ENCODE measurements at places on chromosomes 2 and 18.

DNA sequence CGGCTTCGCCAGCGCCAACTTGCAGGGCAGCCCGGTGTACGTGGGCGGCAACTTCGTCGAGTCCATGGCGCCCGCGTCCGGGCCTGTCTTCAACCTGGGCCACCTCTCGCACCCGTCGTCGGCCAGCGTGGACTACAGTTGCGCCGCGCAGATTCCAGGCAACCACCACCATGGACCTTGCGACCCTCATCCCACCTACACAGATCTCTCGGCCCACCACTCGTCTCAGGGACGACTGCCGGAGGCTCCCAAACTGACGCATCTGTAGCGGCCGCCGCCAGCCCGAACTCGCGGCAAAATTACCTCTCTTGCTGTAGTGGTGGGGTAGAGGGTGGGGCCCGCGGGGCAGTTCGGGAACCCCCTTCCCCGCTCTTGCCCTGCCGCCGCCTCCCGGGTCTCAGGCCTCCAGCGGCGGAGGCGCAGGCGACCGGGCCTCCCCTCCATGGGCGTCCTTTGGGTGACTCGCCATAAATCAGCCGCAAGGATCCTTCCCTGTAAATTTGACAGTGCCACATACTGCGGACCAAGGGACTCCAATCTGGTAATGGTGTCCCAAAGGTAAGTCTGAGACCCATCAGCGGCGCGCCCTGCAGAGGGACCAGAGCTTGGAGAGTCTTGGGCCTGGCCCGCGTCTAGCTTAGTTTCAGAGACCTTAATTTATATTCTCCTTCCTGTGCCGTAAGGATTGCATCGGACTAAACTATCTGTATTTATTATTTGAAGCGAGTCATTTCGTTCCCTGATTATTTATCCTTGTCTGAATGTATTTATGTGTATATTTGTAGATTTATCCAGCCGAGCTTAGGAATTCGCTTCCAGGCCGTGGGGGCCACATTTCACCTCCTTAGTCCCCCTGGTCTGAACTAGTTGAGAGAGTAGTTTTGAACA lies 15.1 kb downstream of the HOXD3 start:
- no peak for DNase-seq

GRCh38 chr2:16060125-16060935 lies 120.0 kb downstream of the MYCN start:
- DNase-seq = no peak

DNA sequence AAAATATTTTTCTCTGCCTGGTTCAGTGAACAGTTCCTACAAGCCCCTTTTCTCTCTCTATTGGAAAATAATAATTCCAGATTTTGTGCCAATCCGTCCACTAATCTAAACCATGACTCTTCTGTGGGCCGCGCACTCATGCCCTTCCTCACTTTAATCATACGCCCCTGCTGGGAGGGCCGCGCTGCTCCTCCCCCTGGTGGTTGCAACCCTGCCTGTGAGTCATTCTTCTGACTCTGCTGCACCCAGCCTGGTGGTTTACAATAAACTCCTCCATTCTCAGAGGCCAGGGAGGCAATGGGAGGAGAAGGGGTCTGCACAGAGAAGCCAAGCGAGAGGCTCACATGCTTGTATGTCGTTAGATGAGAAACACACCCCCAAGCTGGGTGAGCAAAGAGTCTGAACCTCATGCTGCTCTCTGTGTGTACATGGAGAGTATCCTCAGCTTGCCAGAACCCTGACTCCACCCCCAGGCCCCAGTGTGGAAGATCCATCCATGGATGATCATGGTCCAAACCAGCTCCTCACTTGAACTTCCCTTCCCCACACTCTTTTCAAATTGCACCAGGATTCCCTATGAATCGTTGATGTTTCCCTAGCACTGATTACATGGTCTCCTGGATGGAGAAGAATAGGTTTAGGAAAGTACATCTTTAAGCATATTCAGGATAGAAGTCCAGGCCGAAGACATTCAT lies 228.9 kb downstream of the ANKRD30B start:
- no peak for DNase-seq

DNA sequence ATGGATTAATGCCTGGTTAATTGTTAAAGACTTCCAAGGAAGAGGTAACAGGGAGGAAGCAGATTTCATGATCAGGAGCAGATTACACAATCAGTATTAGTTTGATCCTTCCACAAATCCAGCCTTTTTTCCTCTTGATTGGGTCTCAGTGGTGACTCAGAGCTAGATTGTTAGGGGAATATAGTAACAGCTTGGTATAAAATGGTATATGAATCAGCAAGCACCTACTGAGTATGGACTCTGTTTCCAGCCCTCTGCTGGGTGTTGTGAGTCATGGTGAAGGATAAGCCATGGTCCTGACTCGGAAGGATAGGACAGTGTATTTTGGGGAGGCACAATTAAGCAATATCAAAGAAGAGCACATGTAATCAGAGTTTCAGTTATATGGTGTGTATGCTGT lies 272.4 kb upstream of the DPP10 start:
- no peak for DNase-seq

DNA sequence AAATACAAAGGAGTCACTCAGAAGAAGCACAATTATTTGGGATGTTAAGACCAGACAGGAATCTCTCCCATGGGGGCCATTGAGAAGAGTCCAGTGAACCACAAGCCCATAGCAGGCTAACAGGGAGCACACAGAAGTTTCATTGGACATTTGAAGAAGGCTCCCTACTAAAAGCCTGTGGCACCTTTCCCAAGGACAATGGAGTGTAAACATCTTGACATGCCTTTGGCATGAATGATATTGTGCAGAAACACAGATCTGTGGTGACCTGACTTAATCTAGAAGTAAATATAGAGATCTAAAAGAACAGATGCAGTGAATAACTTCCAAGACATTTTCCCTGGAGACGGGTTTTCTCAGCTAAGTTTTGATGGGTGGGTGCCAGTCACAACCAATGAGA lies 221.5 kb downstream of the EPHA4 start:
- DNase-seq = no peak

DNA sequence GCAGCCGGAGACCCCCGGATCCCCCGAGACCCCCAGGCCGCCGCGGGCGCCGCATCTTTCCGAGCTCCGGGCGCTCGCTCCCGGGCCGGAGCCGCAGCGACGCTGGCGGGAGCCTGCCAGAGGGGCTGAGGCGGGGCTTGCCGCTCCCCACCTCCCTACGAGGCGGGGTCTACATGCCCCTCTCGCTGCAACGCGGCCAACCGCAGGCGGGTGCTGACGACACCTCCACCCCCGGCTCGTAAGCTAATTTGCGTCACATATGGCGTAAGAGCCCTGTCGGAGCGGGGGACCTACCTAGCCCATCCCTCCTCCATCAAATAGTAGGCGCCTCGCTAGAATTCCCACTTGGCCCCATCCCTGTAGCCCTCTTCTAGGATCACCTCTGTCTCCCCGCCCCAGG lies at the start of gene PTPRN:
Gene PTPRN, minus strand, starts transcription at position 124 of the 400 bp plus-strand sequence. Its CDS starts 69 bp downstream, at position 55.
- no peak for DNase-seq

GRCh38 chr2:52526735-52527134 lies 1240.9 kb upstream of the CHAC2 start:
- no peak for DNase-seq

GRCh38 chr2:149827585-149828126 lies 240.1 kb upstream of the MMADHC start:
- DNase-seq = no peak

GRCh38 chr2:75292826-75293225 lies 93.5 kb upstream of the TACR1 start:
- no peak for DNase-seq

DNA sequence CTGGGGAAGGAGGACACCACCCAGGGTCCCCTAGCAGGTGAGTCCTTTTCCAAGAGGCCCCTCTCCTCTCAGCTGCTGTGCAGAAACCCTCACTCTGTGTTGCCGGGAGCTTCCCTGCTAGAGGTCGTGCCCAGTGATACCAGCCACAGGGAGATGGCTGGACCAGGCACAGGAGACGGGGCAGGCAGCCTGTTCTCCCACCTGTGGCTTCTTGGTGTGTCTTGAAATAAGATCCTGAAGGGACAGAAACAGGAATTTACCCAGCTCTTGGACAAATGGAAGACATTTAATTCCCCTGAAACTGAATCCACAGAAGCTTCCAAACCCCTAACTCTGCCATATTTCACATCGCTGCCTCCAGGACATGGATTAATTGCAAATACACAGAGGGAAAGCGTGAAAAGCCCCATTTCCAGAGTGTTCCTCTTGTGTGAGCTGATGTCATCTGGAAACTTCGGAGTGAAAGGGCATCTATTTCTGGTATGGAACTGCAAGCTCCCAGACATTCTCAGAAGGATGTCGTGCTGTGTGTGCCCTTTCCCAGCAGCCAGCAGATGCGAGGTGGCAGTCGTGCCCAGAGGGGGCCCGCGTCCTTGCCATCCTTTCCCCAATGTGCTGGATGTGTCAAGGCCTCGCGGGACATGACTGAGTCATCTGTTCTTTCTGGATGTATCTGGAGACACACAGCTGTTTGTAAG lies 177.7 kb downstream of the SEPTIN10 start:
- no peak for DNase-seq

DNA sequence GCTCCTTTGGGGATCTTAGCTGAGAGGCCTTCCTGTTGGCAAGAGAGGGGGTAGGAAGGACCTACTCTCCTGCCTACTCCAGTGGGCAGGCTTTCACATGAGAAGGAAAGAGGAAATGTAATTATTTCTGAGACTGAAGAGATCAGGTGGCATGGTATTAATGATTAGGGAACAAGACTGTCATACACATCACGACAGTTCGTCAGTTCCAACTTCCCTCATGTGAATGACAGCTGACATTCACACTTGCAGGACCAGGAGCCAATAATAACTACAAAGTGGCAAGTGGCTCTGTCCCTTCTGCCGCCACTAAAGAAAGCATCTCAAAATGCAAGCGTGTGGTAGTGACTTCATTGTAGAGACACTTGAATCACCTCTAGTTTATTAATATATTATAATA lies 90.0 kb downstream of the ZCCHC2 start:
- DNase-seq = no peak

- DNase-seq = no peak
Measured at GRCh38 chr2:29207352-29208148, 92.3 kb downstream of the CLIP4 start.

DNA sequence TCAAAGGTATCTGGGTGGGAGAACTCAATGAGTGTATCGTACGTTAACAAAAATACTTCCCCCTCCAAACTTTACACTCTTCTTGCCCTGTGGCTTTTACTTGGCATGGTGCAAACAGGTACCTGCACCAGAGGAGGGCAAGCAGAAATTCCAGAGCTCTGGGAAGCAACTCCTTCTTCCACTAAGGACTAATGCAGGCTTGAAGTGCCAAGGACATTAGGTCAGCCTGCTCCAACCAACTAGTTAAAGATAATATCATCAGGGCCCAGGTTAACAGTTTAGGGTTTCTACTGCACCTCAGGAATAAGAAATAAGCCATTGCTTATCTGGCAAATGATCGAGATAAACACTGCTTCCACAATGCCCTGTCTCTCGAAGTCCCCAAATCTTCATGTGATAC lies 70.4 kb downstream of the LRPPRC start:
- no peak for DNase-seq

DNA sequence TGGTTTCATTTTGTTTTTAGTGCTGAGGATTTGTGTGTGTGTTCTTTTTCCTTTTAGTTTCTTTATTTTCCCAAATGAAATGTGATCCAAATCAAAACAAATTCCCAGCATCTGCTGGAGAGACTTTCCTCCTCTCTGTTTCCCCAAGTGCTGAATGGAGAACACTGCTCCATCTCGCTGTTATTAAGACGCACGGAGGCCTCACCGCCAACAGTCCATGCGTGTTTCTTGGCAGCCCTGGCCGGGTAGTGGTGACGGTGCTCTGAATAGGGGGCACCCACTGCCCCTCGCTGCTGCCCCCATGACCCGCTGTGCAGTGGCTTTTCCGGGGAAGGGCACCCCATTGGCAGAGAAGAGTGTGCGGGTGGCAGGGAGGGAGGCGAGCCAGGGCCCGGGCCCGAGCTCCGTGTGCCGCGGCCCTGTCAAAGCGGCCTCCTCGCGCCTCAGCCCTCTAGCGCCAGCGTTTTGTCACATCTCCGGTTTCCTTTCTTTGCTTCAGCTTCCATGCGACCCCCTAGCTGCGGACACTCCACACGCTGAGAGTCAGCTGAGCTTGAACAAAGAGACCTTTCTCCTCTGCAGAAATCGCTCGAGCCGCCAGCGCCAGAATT lies 473.7 kb upstream of the SALL3 start:
- no peak for DNase-seq

- DNase-seq = no peak
Measured at GRCh38 chr2:238811759-238812158, 36.1 kb upstream of the TWIST2 start.

- no peak for DNase-seq
Measured at GRCh38 chr18:29629493-29630036, 1413.0 kb downstream of the DSC3 start.

DNA sequence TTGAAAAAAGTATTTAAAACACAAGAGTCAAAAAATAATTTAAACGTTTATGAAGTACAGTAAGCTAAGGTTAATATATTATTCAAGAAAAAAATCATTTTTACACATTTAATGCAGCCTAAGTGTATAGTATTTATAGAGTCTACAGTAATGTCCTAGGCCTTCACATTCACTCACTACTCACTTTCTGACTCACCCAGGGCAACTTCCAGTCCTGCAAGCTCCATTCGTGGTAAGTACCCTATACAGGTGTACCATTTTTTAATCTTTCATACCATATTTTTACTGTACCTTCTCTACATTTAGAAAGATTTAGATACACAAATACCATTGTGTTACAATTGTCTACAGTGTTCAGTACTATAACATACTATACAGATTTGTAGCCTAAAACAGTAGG lies 20.9 kb upstream of the RPRD1A start:
- DNase-seq = no peak

DNA sequence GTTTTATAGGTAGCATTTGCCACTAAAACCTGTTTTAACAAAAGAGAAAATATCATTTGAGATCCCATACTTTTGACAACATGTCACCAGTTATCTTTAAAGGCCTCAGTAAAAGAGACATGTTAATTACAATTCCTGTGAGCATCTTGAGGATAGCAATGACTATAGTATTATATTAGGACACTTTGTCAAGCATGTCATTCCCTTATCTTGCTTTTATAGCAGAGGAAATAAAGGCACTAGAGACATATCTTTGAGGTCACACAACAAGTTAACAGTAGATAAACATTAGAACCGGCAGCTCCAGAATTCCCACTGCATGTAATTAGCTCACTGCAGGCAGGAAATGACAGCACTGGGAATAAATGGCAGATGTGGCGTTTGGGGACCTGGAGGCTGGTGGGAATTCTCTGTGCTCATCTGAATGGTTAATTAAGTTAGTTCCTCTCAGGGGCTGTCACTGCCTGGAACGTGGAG lies 25.9 kb downstream of the LYPD6B start:
- no peak for DNase-seq

DNA sequence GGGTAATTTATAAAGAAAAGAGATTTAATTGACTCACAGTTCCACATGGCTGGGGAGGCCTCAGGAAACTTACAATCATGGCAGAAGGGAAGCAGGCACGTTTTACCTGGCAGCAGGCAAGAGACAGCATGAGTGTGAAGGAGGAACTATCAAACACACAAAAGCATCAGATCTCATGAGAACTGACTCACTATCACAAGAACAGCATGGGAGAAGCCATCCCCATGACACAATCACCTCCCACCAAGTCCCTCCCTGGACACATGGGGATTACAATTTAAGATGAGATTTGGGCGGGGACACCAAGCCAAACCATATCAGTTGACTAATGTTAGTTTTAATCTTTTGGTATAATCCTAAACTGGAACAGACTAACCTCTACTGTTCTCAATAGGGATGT lies 49.1 kb upstream of the CPO start:
- no peak for DNase-seq

GRCh38 chr2:187482796-187483195 lies 34.7 kb upstream of the CALCRL start:
- DNase-seq = no peak

- no peak for DNase-seq
Measured at GRCh38 chr18:10495936-10496335, 29.9 kb upstream of the NAPG start.

GRCh38 chr18:2916184-2916583 lies 69.4 kb downstream of the EMILIN2 start:
- no peak for DNase-seq

Measured in stimulated activated CD4-positive, alpha-beta T cell treated with anti-CD3 and anti-CD28 coated beads, TNF-alpha, amount 100 ng/mL, for 1 hour (primary cell).